ENCODE measurements at places on chromosomes 6 and 20.

- no peak for DNase-seq
These were observed 16.0 kb downstream of the MARCKS start for GRCh38 chr6:113873043-113873667.

- DNase-seq: no peak
These were observed 116.2 kb upstream of the SYNDIG1 start for GRCh38 chr20:24353135-24353690.

GRCh38 chr20:58676161-58676560 is 16.4 kb upstream of the NPEPL1 start:
- no peak for DNase-seq

- DNase-seq: no peak
These were observed 7.9 kb upstream of the TBPL1 start for GRCh38 chr6:133945158-133945557.

DNA sequence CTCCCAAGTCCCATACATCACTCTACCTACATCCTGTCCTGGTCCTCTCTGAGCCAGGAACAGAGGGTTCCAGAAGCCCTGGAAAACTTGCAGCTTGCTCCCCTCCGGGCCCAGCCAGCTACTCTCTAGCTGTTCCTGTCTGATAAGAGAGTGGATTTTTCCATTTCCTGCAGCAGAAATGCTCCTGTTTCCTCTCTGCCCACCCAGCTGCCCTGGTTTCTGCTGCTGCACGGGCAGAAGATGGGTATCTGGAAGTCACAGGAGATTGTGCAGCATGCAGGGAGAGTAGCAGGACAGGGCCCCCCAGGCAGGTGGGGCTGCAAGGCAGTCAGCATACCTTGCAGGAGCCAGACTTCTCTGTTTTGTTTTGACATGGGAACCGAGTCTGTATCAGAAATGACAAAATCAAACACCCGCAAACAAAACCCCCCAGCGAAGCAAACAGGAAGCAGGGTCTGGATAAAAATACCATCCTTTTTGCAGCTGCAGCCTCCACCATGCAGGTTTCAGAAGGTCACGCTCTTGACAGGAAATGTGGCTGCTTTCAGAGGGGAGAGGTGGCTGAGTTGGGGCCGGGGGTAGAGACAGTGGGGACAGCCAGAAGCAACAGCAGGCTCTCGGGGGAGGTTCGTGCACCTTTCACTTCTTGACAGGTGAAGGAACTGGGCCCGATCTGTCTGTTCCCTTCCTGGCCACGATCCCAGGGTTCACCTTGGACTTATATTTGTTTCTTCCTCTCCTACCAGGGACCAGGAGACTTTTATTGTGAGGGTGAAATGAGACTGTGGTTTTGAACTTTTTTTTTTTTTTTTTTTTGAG is 50.8 kb upstream of the FAM83D start:
- no peak for DNase-seq

DNA sequence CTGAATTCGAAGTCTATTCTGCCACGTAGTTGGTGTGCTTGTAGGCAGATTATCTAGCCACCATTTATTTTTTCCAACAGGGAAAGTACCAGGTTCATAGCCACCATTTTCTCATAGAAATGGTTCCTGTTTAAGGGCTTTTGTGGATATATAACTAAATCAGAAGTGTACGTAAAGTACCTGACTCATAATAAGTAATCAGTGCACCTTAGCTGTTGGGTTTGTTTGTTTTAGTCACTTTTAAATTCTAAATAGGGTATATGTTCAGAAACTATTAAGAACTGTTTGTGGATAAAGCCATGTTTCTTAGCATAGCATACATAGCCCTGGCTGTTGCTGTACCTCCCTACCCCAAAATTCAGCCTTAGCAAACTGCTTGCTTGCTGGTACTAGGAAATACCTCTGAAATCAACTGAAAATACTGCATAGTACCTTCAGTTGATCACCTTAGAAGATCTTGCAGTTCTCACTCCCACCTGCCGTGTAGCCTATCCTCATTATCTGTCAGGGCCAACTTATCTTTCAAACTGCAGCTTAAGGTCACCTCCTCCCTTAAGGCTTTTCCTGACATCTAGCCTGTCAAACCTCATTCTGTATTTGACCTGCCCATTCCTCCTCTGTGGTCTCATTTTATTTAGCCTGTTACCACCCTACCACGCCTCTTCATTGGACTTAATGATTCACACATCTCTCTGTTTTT is 44.6 kb upstream of the COL10A1 start:
- no peak for DNase-seq

- no peak for DNase-seq
These were observed 13.3 kb downstream of the EZR start for GRCh38 chr6:158805698-158806377.

GRCh38 chr20:47262365-47263013 is 94.0 kb downstream of the ZMYND8 start:
- no peak for DNase-seq

GRCh38 chr6:11992086-11992485 is 20.0 kb upstream of the HIVEP1 start:
- no peak for DNase-seq

- no peak for DNase-seq
These were observed 134.7 kb downstream of the RCAN2 start for GRCh38 chr6:46356543-46356942.

- DNase-seq: no peak
These were observed 409.9 kb upstream of the SPTLC3 start for GRCh38 chr20:12598894-12599293.

All from stimulated activated CD4-positive, alpha-beta T cell treated with anti-CD3 and anti-CD28 coated beads, Interleukin-2, amount 100 ng/mL, for 48 hours (primary cell).